Esophagus squamous epithelium (tissue), 5 donors: ENCODE measurements at places on chromosomes 16 and 17. TPM values are rescaled to one million over a fixed set of nuclear protein-coding genes. Genes with fewer than 3 reads are reported as not detected.

DNA sequence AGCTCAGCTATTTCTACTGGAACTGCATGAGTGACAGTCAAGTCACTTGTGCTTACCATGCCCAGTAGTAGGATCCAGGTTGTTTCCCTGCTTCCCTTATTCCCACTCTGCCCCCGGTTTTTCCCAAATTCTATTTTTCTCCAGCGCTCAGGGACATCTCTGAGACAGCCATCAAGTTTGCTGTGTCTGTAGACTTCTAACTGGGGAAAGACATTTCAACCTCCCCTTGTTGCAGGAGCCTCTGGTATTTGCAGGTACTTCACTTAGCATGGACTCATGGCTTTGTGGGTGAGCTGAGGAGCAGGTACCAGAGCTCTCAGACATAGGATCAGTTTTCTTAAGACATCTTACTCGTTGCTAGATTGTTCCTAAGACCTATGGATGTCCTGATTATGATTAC is 801.6 kb upstream of the RBFOX1 start:
- no peak for DNase-seq

- no peak for DNase-seq
Observed at GRCh38 chr17:48795444-48796162, 21.4 kb downstream of the TTLL6 start.

DNA sequence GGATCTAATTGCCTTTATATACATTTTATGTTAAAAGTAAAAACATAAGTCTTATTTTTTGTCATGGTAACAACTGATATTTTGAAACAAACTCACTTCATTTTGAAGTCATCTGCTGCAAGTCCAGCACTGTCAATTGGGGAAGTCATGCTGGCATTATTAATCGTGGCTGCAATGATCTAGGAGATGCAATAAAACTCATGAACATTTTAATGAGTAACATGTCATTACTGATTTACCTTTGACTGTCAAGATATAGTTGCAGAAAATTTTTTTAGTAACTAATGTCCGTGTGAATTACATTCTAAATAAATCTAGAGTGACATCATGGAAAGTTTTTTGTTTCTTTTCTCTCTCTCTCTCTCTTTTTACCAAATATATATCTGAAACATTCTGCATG is 17.3 kb upstream of the KRT24 start:
- DNase-seq, result no peak

DNA sequence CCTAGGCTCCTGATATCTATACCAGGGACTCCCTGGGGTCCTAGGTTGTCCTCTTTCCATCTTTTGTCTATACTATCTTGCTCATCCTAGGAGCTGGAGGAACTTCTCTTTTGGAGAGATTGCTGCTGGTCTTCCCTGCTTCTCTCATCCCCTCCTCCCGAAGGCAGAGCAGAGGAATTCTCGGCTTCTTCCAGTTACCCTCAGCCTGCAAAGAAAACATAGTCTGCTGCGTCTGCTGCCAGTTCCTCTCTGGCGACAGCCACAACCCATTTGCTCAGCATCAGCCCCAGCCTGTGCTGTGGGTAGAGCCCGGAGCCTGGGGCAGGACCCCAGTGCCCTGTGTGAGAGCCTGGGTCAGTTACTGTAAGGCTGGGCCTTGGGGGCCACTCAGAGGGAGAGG is 21.5 kb upstream of the DYNLL2 start:
- no peak for DNase-seq

DNA sequence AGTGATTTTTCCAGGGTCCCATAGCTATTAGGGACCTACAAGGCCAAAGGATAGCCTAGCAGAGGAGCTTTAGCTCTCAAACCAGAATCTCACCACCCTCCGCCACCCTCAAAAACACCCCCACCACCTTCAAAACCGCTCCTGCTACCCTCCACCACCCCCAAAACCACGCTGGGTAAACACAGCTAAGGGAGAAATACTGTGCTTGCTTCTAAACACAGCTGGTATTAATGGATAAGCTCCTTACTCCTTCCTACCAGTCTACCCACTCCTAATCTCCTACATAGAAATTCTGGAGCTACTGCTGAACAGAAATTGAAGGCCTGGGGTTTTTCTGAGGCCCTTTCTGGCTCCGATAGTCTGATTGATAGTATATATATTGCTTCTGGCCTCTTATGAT is 2.2 kb upstream of the LPCAT2 start:
- DNase-seq, result no peak

- no peak for DNase-seq
Observed at GRCh38 chr17:41536741-41537613, 8.9 kb upstream of the KRT19 start.

- peak; percentile 33 for DNase-seq
Observed at GRCh38 chr17:57892146-57892819, 42.4 kb upstream of the MRPS23 start.

GRCh38 chr16:65663774-65664173 is 541.9 kb upstream of the CDH11 start:
- no peak for DNase-seq

DNA sequence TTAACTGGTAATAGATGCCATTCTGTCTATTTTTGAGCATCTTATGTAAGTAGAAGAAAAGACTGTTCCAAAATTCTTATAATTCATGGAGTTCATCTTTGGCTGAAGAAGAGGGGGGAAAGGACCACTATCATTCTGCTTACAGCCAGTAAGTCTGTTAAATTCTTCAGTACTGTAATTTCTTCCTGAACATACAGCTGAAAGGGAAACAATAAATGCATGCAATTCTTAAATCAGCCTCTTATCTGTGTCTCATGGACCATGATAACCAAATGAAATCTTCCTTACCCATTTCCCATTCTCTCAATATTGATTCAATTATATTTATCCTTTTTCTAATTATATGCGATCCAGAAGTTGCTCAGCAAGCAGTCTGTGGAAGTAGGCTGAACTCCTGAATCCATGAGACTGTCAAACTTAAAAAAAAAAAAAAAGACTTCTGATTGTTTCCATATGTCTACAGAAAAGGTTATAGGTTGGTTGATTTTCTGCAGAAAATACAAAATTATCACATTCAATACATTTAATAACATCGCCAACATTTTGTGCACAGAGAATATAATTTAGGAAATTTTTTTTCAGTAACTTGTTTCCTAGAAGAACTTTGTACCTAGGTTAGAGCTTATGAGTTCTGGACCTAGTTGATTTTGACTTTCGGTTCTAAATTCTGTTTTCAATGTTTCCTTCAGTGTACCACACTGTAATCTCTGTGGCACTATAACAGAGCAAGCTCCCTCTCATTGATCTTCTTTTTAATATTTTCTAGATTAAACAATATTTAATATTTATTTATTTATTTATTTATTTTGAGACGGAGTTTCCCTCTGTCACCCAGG is 1.2 kb upstream of the ABCA9 start:
- DNase-seq, result no peak

- no peak for DNase-seq
Observed at GRCh38 chr17:37671824-37672547, 28.7 kb upstream of the DDX52 start.

GRCh38 chr16:51500306-51500705 is 349.2 kb upstream of the SALL1 start:
- DNase-seq, result no peak

GRCh38 chr16:20696618-20697017 is 862 bp downstream of the ACSM1 start:
- DNase-seq, result no peak

DNA sequence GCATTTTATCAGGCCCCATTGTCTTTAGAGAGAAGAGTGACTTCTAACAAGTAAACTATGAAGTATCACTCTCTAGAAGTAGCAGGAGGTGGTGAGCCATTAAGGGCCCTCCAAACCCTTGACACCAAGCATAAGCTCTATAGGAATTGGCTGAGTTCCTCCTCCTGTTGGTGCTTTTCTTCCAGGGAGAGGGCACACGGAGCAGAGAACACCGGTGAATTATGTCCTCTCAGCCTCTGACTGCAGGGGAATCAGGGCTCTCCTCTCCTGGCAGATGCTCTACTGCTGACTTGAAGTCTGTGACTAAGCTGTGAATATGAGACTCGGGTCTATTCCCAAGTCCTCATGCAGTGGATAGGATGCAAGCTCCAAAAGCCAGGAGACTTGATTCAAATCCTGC is 32.3 kb downstream of the CHD9 start:
- DNase-seq, result no peak

DNA sequence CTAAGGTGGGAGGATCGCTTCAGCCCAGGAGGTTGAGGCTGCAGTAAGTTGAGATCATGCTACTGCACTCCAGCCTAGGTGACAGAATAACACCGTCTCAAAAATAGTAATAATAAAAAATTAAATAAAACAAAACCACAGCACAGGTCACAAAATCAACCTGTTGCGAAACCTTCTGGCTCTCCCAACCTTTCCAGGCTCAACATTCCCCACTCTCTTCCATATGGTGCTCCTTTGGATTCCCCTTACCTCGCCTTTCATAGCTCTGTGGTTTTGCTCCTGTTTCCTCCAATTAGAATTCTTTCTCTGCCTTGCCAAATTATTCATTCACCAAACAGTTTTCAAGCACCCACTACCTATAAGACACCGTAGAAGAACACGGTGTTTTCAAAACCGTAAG is 4.7 kb downstream of the ZDHHC7 start:
- no peak for DNase-seq

- no peak for DNase-seq
Observed at GRCh38 chr16:20902426-20902825, 1.9 kb downstream of the LYRM1 start.

- DNase-seq, result no peak
Observed at GRCh38 chr17:60102632-60103096, 23.9 kb upstream of the HEATR6 start.

GRCh38 chr16:28259091-28259780 is 33.1 kb upstream of the SBK1 start:
- DNase-seq, result no peak

- DNase-seq, result no peak
Observed at GRCh38 chr16:27907457-27907972, 156.0 kb downstream of the GSG1L start.

DNA sequence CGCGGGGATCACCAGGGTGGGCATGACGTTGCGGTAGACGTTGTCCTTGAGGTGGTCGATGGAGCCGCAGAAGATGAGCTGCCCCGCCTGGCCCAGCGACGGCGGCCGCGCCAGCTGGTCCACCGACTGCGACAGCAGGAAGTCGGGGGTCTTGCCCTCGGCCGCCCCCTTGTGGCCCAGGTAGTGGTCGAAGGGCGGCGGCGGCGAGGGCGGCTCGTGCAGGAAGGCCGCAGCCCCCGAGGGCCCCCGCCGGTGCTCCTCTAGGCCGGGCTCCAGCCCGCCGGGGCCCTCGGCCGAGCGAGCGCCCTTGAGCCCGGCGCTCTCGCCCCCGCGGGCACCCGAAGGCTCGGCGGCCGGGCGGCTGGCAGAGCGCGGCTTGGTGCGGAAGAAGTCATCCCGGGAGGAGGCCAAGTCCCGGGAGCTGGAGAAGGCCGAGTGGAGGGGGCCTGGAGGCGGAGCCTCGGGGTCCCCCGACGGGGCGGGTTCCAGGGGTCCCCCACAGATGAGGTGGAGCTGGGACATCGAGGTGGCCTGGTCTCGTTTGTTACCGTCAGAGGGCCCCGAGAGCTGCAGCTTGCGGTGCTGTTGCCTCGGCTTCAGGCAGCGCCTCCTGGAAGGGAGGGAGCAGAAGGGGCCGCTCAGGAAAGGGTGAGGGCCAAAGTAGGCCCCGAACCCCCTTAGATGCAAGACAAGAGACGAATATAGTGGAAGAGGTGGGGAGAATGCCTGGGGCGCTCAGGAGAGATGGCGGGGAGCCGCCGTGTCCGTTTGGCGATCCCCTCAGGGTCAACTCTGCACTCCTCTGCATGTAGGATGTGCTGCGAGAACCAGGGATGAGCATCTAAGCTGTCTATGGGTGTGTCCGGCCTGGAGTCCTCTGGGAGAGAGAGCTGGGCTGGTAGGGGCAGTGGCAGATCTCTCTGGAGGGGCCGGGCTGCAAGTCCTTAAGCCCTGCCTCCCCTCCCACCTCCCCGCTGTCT is 8.8 kb downstream of the FAM171A2 start:
- DNase-seq, result no peak

DNA sequence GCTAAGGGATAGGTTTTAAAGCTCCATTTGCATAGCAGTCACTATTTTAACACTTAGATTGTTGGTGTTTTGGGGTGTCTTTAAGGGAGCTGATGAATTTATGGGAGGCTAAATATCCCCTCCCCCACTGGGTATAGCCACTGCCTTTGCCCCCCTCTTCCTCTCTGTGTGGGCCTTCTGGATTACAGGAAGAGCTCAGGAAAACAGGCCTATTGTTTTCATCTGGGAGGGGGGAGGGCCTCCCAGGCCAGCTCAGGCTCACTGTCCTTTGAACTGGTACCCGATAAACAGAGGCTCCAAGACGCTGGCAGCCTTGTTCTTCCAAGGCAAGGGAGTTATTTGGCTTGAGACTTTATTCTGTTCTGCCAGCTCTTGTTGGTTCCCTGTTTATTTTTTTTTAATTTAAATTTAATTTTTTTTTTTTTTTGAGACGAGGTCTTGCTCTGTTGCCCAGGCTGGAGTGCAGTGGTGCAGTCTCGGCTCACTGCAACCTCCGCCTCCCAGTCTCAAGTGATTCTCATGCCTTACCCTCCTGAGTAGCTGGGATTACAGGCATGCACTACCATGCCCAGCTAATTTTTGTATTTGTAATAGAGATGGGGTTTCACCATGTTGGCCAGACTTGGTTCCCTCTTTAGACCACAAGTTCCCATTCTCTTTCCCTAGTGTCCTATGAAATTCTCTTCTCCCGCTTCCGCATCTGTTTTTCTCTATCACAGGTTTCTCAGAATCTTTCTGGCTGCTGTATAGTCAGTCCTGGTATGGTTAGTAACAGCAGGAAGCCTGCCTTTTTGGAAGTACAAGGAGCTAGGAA is 25.1 kb downstream of the MINK1 start:
- no peak for DNase-seq

DNA sequence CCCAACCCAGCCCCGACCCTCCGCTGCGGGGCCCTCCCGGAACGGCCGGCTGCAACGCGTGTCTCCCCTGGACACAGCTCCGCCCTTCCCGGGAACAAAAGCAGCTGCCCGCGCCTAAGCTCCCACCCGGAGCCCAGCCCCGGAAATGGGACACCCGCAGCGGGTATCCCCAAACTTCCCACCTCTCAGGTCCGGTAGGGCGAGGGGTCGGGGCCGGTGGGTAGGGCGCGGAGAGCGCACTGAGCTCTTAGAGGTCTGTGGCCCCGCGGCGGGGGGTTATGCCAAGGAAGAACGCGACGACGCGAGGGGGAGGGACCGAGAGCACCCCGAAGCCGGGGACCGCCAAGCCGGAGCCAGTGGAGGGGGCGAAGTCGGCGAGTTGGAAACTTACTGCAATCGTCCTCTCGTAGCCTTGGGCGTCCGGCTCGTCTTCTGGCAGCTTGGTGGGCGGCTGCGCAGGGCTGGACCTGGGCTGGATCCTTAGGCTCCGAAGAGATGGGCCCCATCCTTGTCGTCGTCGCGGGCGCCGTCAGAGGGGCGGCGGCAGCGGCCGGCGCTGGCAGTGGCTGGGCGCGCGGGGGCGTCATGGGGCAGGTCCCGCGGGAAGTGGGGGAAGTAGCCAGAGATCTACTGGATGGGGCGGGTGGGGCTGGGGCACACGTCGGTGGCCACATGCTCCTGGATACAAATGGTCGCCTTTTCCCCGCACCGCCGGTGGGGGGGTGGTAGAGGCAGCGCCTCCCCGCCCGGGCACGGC is 6.9 kb downstream of the USP6 start:
- DNase-seq, result no peak

Gene DPEP2
- total RNA-seq, result 0.18 TPM

Gene TMIGD1
- not detected for total RNA-seq

Gene NR1D1
- total RNA-seq, result 4.0 TPM

Gene KRTAP16-1
- not detected for total RNA-seq

Gene CPHXL2
- total RNA-seq, result not detected

Gene PRRT2
- total RNA-seq, result 1.9 TPM

Gene CCL14
- 3.7 TPM for total RNA-seq

Gene KRTAP4-12
- total RNA-seq, result not detected

Gene PYDC1
- total RNA-seq, result not detected
